CD4-positive, alpha-beta T cell (primary cell): ENCODE measurements at places on chromosomes 1 and 21.

DNA sequence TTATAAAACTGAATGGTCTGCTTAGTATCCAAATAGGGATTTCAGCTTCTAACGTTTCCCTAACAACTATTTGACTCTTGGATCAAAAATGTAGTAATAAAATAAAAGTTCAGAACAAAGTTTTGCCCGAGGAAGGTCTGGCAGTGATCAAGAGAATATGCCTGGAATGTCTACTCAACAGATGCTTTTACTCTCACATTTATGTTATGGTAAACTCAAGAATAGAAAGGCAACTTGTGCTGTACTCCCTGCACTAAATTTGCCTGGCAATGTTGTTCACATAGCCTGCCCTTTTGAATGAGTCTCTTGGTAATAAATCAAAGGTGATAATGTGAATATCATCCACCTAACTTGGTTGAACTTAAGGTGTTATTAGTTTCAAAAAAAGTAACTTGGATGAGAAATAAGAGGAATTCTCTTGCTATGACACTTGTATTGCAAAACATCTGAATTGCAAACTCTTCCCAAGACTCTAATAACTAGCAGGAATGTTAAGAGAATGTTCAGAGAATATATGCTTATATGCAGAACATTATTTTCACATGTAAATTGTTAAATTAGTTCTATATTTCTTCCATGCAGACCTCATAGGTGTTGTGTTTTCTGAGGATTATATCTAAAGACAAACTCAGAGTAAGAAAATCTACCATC, 215.8 kb downstream of the COL24A1 start:
- H3K4me3 ChIP-seq, result no peak overlapping the region
- H3K27ac ChIP-seq, result no peak overlapping the region
- H3K36me3 ChIP-seq, result no peaks in the 10 kb centered on the region
- no peak for DNase-seq
- H3K4me1 ChIP-seq, result no peaks in the 10 kb centered on the region

DNA sequence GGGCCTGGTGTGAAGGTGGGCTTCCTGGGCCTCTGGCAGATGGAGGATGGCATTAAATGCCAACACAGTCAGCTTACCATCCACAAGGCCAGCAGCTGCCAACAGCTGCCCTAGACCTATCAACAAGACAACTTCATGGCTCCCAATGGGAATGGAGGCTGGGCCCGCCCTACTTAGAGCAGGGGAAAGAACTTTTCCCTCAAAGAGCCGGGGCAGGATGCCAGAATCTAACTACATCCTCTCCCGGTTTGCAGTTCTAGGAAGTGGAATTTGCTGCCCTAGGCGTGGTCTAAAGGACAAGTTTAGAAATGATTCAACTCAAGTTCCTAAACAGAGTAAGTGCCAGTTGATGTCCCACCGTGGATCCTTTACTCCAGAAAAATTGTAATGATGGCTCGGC, 13.1 kb downstream of the ICMT start:
- DNase-seq, result no peak
- no peak overlapping the region for H3K27ac ChIP-seq
- H3K36me3 ChIP-seq, result peaks cover 54% of the 10 kb centered on the region
- H3K4me1 ChIP-seq, result no peaks in the 10 kb centered on the region
- no peak overlapping the region for H3K4me3 ChIP-seq

- H3K4me3 ChIP-seq, result no peak overlapping the region
- no peaks in the 10 kb centered on the region for H3K4me1 ChIP-seq
- H3K27ac ChIP-seq, result no peak overlapping the region
- no peaks in the 10 kb centered on the region for H3K27me3 ChIP-seq
- DNase-seq, result no peak
- H3K36me3 ChIP-seq, result no peaks in the 10 kb centered on the region
These were observed 118.7 kb downstream of the KCNK2 start for GRCh38 chr1:215201283-215201682.

- no peak for DNase-seq
- H3K36me3 ChIP-seq, result no peaks in the 10 kb centered on the region
- no peak overlapping the region for H3K27ac ChIP-seq
- H3K4me1 ChIP-seq, result no peaks in the 10 kb centered on the region
These were observed 455.5 kb downstream of the NUF2 start for GRCh38 chr1:163777205-163777604.

DNA sequence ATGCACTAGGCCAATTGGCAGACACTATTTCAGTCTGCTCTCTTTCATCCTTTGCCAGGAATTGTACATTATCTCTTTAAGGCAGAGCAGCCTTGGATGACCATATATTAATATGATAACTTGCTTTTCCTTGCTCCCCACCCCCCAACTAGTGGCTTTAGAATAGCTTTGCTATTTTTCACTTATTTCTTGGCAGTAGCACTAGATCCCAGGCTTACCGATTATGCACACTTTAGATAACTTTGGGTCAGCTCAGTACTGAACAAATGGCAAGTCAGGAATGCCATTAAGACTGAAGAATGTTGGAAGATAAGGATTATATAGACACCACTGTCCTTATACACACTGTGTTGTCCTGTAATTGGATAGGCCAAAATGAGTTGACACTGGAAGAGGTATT, 146.4 kb downstream of the FGGY start:
- no peak for DNase-seq
- no peaks in the 10 kb centered on the region for H3K36me3 ChIP-seq
- no peak overlapping the region for H3K27ac ChIP-seq
- H3K4me1 ChIP-seq, result no peaks in the 10 kb centered on the region
- H3K4me3 ChIP-seq, result no peak overlapping the region

DNA sequence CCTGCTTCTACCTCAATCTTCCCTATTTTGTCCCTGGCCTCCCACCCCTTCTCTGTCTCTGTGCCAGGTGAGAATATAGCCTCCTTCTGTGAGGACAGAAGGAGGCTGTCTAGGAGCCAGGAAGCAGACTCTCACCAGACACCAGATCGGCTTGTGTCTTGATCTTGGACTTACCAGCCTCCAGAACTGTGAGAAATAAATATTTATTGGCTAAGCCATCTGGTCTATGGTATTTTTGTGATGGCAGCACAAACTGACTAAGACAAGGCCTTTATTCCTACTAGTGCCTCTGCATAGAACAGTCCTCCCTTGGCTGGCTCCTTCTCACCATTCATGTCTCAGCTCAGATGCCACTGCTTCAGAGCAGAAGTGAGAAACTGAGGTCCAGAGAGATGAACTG, 1.9 kb downstream of the GPN2 start:
- peaks cover 31% of the 10 kb centered on the region for H3K4me1 ChIP-seq
- DNase-seq, result no peak
- H3K4me3 ChIP-seq, result no peak overlapping the region
- no peak overlapping the region for H3K27ac ChIP-seq
- H3K36me3 ChIP-seq, result peaks cover 61% of the 10 kb centered on the region
- H3K27me3 ChIP-seq, result no peaks in the 10 kb centered on the region

DNA sequence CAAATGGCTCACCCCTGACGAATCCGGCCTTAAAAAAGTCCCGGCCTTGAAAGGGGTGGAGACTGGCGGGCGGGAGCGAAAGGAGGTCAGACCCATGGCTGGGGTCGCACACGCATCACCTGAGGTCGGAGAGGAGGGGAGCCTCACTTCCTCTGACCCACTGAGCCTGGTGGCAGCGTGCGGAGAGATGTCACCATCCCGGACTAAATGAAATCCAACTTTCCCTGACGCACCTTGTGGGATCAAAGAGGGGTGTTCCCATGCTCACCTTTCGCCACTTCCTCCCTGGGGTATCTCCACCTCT, 709 bp upstream of the SLC41A1 start:
- H3K27me3 ChIP-seq, result no peaks in the 10 kb centered on the region
- no peak for DNase-seq
- peaks cover 7% of the 10 kb centered on the region for H3K36me3 ChIP-seq
- H3K4me1 ChIP-seq, result peaks cover 48% of the 10 kb centered on the region

DNA sequence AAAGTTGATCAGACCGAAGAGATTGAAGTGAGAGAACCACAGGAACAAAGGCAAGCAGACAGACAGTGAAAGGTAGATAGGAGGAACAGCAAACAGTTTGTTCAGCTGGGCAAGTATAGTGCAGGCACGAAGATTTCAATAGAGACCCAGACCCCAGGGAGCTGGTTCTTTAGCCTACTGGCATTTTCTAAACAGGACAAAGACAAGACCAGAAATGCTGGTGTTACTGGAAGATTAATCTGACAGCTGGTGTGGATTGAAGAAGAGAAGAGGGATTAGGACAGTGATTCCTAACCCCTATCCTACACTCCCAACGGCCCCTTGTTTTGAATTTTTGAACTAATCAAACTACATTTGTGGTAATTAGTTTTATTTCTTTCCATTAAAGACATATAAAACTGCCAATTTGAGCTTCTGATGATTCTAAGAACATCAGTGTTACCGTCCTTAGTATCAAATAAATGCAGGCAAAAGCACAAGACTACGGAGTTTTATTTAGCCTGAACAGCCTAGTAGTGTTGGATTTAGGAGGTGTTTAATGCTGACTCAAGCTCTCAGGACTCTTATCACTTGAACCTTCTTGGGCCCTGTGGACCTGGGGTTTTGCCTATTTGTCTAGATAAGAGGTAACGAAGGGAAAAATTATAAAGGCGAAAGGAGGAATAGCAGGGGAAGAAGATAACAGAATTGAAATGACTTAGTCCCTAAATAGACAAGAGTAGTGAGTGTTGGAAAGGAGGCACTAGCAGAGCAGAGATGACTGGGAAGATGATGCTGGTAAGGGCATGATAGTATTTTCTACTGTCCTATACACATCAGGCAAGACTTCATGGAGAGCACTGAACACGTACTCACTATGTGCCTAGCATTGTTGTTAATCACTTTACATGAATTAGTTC, 2.0 kb downstream of the NPL start:
- H3K4me1 ChIP-seq, result peaks cover 10% of the 10 kb centered on the region
- H3K27ac ChIP-seq, result no peak overlapping the region
- no peak for DNase-seq
- H3K4me3 ChIP-seq, result no peak overlapping the region
- no peaks in the 10 kb centered on the region for H3K27me3 ChIP-seq
- H3K36me3 ChIP-seq, result no peaks in the 10 kb centered on the region

DNA sequence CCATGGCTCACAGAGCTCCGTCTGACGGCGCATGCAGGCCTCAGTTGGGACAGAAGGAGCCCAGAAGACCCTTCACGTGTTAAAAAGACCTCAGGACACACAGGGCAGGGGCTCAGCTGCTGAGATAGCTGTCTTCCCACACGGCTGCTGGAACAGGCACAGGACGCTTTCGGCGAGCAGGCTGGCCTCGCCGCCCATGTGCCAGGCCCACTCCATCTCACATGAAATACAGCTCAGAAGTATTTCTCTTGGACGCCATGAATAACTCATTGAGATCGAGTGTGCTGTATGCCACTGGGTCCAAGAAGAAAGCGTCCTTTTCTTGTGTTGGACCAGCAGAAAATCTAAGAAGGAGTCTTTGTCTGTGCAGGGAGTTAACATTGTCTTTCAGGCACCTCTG, 69.6 kb downstream of the SIM2 start:
- H3K4me1 ChIP-seq, result no peaks in the 10 kb centered on the region
- H3K36me3 ChIP-seq, result no peaks in the 10 kb centered on the region
- DNase-seq, result no peak

- H3K4me3 ChIP-seq, result no peak overlapping the region
- no peaks in the 10 kb centered on the region for H3K27me3 ChIP-seq
- H3K4me1 ChIP-seq, result no peaks in the 10 kb centered on the region
- no peak overlapping the region for H3K27ac ChIP-seq
These were observed 53.8 kb downstream of the NGF start for GRCh38 chr1:115284209-115284608.

- H3K36me3 ChIP-seq, result no peaks in the 10 kb centered on the region
- no peaks in the 10 kb centered on the region for H3K27me3 ChIP-seq
- H3K27ac ChIP-seq, result no peak overlapping the region
- H3K4me3 ChIP-seq, result no peak overlapping the region
- H3K4me1 ChIP-seq, result no peaks in the 10 kb centered on the region
- DNase-seq, result no peak
These were observed 764.8 kb downstream of the ADGRL2 start for GRCh38 chr1:82565546-82565945.

DNA sequence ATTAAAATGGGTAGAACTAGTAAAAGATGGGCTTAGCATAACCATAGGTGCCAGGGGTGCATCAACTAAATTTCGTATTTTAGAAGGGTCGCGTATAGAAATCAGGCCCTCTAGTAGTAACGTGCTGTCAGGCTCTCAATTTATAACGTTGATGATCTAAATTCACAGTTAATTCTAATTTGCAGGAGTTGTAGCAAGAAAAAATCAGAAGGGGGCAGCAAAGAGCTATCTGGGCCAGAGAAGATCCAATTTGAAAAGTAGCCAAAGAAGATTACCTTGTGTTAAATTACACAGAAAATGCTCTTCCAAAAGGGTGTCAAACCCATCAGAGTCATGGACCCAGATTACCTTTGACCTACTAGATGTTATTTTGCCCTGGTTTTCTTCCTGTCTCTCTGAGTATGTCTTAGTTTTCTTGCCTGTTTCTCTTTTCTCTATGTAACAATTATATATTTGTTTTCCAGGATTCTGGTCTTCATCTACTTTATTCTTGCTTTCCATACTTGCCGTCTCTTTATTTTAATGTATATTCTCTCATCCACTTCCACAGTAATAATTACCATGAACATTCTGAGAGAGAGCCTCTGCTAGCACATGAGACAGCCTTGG, 1030.9 kb downstream of the AMY1C start:
- no peaks in the 10 kb centered on the region for H3K4me1 ChIP-seq
- H3K27ac ChIP-seq, result no peak overlapping the region
- no peak for DNase-seq
- no peak overlapping the region for H3K4me3 ChIP-seq

DNA sequence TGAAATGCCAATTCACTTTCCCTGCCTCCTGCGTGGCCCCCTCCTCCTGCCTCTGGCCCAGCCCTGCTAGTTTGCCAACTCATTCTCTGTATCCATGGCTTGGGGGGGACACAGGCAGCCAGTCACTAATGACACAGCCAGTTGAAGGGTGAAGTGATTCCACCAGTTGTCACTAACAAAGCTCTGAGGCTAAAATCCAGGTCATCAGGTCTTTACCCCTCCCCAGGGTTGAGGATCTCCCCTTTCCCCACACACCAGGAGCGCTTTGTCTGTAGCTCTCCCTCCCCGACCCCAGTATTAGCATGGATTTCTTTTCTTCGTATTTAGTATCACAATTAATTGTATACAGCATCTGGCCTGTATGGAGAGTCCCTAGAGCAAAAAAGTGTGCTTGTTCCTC, 394.1 kb downstream of the RRAGC start:
- no peaks in the 10 kb centered on the region for H3K27me3 ChIP-seq
- no peak for DNase-seq
- H3K4me3 ChIP-seq, result no peak overlapping the region
- H3K36me3 ChIP-seq, result no peaks in the 10 kb centered on the region
- H3K27ac ChIP-seq, result no peak overlapping the region
- H3K4me1 ChIP-seq, result no peaks in the 10 kb centered on the region

- H3K4me3 ChIP-seq, result no peak overlapping the region
- no peaks in the 10 kb centered on the region for H3K4me1 ChIP-seq
- H3K36me3 ChIP-seq, result no peaks in the 10 kb centered on the region
- H3K27ac ChIP-seq, result no peak overlapping the region
These were observed 192.5 kb upstream of the ZRANB2 start for GRCh38 chr1:71273334-71273733.

GRCh38 chr1:116329524-116330341, 43.3 kb upstream of the ATP1A1 start:
- H3K36me3 ChIP-seq, result no peaks in the 10 kb centered on the region
- H3K4me3 ChIP-seq, result no peak overlapping the region
- peaks cover 37% of the 10 kb centered on the region for H3K4me1 ChIP-seq

- no peak for DNase-seq
- H3K36me3 ChIP-seq, result peaks cover 74% of the 10 kb centered on the region
- no peak overlapping the region for H3K4me3 ChIP-seq
- no peak overlapping the region for H3K27ac ChIP-seq
- peaks cover 38% of the 10 kb centered on the region for H3K4me1 ChIP-seq
These were observed 4.8 kb downstream of the RBM34 start for GRCh38 chr1:235156265-235156664.

GRCh38 chr21:42298237-42298636, 17.0 kb downstream of the TFF3 start:
- H3K27me3 ChIP-seq, result no peaks in the 10 kb centered on the region
- peaks cover 6% of the 10 kb centered on the region for H3K4me1 ChIP-seq
- no peak overlapping the region for H3K4me3 ChIP-seq
- H3K27ac ChIP-seq, result no peak overlapping the region
